ENCODE measurements at places on chromosomes 1 and 21. TPM values are rescaled to one million over a fixed set of nuclear protein-coding genes. Genes with fewer than 3 reads are reported as not detected.

The ITLN2 gene
- total RNA-seq, result not detected

The DDR2 gene
- 189 TPM for total RNA-seq

The AGT gene
- 0.09 TPM for total RNA-seq

The PGLYRP4 gene
- not detected for total RNA-seq

The SPRR2A gene
- not detected for total RNA-seq

The TRPM2 gene
- not detected for total RNA-seq

The SLAMF6 gene
- total RNA-seq, result not detected

The C21orf91 gene
- total RNA-seq, result 5.8 TPM

The SYDE2 gene
- 13.2 TPM for total RNA-seq

The CCDC17 gene
- total RNA-seq, result 0.78 TPM

The CAMTA1 gene
- total RNA-seq, result 53.4 TPM

The HTR1D gene
- not detected for total RNA-seq

The PADI1 gene
- total RNA-seq, result 0.18 TPM

The CNIH3 gene
- 14.3 TPM for total RNA-seq

The OR2T10 gene
- not detected for total RNA-seq
